ENCODE measurements at places on chromosomes 12 and 14. TPM values are rescaled to one million over a fixed set of nuclear protein-coding genes. Genes with fewer than 3 reads are reported as not detected.

HIP1R gene
- total RNA-seq = 22.9 TPM

CLEC9A gene
- not detected for total RNA-seq

ZNF140 gene
- 12.3 TPM for total RNA-seq

COL2A1 gene
- 0.34 TPM for total RNA-seq

PIWIL1 gene
- total RNA-seq = not detected

PTHLH gene
- not detected for total RNA-seq

TSPAN19 gene
- not detected for total RNA-seq

NFE2 gene
- not detected for total RNA-seq

GRCh38 chr14:43525658-43526057, 981.4 kb downstream of the FSCB start:
- no peak for DNase-seq

GRCh38 chr12:9404031-9404430, 195.8 kb upstream of the PZP start:
- no peak for DNase-seq

- no peak for DNase-seq
Observed at GRCh38 chr12:51364001-51364400, 17.5 kb upstream of the CELA1 start.

GRCh38 chr12:94415066-94415465, 44.6 kb downstream of the CEP83 start:
- DNase-seq = no peak

DNA sequence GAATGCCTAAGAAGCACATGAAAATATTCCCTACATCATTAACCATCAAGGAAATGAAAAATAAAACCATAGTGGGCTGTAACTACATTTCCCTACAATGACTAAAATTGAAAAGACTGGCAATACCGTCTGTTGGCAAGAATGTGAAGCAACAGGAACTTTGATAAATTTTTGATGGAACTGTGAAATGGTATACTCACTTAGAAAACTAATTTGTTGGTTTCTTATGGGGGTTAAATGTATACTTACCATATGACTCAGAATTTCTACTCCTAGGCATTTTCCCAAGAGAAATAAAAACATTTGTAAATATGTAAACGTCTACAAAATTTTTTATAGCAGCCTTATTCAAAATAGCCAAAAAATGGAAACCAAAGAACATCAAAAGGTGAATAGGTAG, 121.4 kb upstream of the PLEKHA5 start:
- no peak for DNase-seq

DNA sequence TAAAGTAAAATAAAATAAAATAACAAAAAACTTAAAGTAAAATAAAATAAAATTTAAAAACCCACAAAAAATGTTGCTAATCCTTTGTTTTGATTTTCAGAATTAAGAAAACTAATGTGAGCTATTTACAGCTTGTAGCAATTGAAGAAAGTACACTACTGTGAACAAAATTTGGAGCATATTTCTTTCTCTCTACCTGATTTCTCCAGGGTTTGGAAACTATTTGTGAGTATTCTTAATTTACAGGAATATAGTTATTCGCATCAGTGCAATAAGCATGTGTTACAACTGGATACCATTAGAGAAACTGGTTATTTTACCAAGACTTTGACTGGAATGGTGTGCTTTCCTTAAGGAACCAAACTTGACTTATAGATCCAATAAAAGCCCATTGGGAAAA, 86.1 kb upstream of the CNOT2 start:
- DNase-seq = no peak

GRCh38 chr12:17802657-17803641, 287.0 kb downstream of the RERGL start:
- no peak for DNase-seq

GRCh38 chr12:3453206-3453989, 37.6 kb upstream of the PRMT8 start:
- no peak for DNase-seq

DNA sequence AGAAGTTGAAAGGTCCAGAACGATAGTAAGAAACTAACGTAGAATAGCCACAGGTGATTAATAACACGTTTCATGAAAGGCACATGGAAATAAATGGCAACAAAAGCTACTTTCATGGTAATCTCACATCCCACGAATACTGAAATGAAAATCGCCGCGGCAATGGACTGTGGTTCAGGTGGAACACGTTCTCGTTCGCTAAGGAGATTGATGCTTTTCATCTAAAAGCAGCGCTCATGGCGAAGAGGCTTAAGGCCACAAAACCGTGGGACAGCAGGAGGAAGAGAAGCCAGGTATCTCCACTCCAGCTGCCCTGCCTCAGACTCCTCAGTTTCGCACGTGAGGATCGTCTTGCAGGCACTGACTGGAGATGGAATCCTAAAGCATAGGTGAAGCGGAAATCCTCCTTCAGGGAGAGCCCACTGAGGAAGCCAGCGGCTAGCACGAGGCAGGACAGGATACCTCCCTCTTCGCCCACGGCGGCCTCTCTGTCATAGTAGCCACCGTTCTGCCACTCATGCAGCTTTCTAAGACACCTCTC, 696 bp upstream of the GPHN start:
- DNase-seq = no peak

GRCh38 chr14:90883782-90884181, 67.6 kb upstream of the TTC7B start:
- DNase-seq = no peak

- DNase-seq = no peak
Observed at GRCh38 chr14:70558356-70558755, 23.6 kb upstream of the ADAM20 start.

DNA sequence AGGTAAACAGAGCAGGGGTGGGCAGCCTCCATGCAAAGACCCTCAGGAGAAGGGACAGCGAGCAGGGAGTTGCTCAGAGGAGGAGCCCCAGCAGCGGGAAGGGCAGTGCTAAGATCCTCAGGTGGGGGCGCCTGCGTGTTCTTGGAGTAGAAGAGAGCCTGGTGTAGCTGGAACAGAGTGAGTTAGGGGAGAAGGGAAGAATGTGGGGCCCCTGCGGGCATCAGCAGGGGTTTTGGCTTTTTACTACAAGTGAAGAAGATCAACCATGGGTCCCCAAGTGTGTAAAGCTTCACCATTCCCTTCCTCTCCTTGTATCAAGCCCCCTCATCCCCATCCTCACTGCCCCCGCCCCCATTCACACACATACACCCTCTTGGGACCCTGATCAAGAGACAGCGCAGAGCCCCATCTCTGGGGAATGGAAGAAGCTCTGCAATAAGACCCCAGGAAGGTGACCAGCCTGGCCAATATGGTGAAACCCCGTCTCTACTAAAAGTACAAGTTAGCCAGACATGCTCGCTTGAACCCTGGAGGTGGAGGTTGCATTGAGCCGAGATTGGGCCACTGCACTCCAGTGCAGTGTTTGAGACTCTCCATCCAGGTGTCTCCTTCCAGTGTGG, 10.2 kb upstream of the TMEM119 start:
- DNase-seq = no peak

DNA sequence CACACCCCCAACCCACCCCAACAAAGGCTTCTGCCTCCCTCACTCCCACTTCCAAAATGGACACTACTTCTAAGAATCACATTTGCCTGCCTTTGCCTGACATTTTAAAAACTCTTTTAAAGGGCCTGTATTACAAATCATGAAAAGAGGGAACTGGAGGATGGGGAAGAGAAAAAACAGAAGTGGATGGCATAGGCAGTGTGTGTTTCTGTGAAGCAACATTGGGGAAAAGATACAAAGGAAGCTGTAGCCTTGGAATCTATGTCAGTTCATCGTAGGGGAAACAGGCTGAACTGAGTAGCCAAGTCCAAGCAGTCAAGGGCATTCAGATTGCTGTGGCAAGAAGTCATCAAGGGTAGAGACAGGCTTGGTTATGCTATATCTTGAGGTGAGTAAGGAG, 273.9 kb downstream of the BTG1 start:
- no peak for DNase-seq

DNA sequence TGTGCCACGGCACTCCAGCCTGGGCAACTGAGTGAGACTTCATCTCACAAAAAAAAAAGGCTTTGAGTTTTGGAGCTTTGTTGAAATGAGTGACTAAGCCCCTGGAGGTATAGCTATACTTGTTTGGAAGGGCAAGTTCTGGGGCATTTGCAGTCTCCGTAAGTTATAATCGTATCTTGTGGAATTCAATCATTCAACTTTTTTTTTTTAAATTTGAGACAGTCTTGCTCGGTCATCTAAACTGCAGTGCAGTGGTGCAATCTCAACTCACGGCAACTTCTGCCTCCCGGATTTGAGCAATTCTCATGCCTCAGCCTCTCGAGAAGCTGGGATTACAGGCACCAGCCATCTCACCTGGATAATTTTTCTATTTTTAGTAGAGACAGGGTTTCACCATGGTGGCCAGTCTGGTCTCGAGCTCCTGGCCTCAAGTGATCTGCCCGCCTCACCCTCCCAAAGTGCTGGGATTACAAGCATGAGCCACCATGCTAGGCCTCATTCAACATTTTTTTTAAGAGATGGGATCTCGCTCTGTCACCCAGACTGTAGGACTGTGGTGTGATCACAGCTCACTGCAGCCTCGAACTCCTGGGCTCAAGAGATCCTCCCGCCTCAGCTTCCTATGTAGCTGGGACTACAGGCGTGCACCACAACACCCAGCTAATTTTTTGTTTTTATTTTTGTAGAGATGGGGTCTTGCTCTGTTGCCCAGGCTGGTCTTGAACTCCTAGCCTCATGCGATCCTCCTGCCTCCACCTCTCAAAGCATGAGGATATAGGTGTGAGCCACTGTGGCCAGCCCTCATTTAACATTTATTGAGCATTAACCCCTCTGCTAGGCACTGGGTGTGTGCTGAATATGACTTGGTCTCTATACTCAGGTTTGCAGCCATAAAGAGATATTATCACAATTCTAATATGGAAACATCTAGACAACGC, 133.7 kb upstream of the MAP1LC3B2 start:
- no peak for DNase-seq

DNA sequence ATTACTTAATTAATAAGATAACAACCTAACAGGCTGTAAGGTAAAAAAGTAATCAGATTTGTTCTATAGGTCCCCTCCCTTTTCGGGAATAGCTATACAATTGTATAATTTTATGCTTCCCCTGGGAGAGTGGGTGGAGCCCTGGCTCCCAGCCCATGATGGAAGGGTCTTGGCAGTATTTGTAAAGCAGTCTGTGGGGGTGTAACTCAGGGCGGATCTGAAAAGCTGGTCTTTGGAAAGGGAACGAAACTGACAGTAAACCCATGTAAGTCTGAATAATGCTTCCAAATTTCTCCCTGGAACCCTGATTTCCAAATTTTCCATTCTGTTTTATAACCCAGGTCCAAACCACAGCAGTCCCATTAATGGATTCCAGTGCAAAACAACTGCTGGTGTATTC, 110.4 kb downstream of the DAD1 start:
- DNase-seq = no peak

GRCh38 chr14:88572117-88572516, 9.3 kb downstream of the ZC3H14 start:
- no peak for DNase-seq

DNA sequence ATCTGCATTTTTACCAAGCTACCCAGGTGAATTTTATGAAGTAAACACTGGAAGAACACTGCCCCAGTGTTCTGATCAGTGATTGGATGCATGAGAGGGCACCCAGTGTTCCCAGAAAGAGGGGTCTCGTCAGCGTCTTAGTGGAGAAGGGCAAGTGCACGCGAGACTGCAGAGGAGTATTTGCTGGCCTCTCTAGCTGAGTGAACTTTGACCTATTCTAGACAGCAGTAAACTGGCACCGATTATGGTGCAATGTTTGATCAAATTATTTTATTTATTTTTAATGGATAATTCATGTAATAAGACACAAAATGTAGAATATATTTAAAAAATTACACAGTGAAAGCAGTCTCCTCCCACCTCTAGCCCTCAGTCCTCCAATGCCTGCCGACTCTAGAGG, 5.3 kb upstream of the GALNT8 start:
- DNase-seq = no peak

DNA sequence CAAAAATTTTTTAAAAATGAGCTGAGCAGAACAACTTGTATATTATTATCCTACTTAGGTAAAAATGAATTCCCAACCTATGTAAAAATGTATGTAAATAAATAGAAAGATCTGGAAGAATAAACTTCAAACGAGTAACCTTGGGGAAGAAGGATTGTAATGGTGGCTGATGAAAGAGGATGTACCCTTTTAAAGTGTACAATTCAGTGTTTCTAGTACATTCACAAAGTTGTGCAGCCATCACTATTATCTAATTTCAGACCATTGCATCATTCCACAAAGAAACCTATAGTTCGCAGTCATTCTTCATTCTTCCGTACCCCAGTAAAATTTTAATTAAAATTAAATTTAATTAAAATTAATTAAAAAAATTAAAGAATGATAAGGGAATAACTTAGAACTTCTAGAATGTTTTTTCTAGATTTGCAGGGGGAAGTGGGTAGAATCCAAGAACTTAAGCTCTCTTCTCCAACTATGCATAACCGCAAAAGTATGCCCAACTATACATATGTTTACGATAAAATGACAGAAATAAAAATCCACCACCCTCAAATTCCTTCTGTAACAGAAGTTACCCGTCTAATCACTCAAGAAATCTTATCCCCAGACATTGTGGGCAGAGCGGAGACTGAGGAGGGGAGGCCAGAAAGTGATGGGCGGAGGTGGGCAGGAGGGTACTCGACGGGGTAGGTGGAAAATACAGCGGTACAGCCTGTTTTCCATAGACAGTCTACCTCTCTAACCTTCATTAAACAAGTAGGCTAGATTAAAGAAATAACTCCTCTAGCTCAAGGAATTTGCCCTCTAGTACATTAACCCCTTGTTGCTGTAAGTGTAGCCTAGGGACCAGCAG, 921 bp downstream of the DEPDC4 start:
- DNase-seq = no peak

Data from activated CD8-positive, alpha-beta T cell treated with anti-CD3 and anti-CD28 coated beads for 36 hours (primary cell).